Effector memory CD8-positive, alpha-beta T cell (primary cell): ENCODE measurements at places on chromosomes 6 and 20.
A peak's percentile ranks its signal among the peaks of the same experiment; 100 is the strongest.

DNA sequence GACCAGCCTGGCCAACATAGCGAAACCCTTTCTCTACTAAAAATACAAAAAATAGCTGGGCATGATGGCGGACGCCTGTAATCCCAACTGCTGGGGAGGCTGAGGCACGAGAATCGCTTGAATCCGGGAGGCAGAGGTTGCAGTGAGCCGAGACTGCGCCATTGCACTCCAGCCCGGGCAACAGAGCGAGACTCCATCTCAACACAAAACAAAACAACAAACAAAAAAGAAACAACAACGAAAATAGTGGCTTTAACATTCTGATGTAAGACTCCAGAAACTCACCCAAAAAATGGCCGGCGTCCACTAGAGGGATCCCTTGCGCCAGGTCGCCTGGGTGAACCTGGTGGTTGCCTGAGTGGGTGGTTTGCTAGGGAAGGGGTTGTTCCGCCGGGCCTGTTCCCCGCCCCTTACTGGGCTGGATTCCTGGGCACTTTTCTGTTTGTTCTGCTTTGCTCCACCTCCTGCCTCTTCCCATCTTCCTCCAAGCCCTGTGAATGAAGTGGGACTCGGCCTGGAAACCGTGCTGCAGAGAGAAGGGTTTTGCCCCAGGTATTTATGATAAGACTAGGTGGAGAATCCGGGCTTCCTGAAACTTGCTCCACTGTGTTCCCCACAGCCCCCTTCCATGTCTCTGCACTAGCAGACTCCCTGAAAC lies 1.5 kb downstream of the PABPC1L start:
- peak; percentile 13 for DNase-seq

- no peak for DNase-seq
Observed at GRCh38 chr20:64277571-64278316, 22.2 kb downstream of the PCMTD2 start.

GRCh38 chr6:95352064-95352795 lies 225.1 kb upstream of the MANEA start:
- DNase-seq, result no peak

DNA sequence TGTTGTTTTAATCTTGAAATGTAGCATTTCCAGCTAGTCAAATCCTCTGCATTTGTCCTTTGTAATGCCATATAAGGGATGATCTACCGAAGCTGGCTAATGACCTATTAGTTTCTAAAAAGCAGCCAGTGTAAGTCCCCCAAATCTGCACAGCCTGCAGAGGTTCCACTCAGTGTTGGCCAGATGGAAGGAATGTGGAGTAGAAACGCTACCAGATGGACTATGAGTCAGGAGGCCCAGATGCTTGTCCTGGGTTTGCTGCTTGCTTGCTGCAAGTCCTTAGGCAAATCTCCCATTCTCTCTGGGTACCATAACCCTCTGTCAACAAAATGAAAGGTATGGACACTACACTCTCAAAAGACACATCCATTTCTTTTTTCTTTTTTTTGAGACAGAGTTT lies 149.8 kb downstream of the BTBD9 start:
- DNase-seq, result no peak

GRCh38 chr20:1468117-1468624 lies 1.5 kb upstream of the NSFL1C start:
- DNase-seq, result no peak

DNA sequence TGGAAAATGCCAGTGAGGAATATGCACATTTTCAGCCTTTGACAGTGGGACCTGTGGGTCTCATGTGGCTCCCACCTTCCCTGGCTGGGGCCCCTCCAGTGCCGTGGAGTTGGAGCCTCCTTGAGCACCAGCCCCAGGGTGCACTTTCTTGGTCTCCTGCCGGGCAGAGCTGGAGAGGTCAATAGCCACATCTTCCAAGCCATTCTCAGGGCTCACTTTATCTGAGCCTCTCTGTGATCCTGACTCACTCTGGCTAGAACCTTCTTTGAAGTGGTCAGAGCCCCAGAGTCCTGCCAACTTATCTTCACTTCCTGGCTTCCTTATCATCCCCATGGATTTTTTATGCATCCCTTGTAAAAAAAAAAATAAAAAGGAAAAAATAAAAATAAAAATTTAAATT lies 5.7 kb downstream of the VSX1 start:
- DNase-seq, result no peak

DNA sequence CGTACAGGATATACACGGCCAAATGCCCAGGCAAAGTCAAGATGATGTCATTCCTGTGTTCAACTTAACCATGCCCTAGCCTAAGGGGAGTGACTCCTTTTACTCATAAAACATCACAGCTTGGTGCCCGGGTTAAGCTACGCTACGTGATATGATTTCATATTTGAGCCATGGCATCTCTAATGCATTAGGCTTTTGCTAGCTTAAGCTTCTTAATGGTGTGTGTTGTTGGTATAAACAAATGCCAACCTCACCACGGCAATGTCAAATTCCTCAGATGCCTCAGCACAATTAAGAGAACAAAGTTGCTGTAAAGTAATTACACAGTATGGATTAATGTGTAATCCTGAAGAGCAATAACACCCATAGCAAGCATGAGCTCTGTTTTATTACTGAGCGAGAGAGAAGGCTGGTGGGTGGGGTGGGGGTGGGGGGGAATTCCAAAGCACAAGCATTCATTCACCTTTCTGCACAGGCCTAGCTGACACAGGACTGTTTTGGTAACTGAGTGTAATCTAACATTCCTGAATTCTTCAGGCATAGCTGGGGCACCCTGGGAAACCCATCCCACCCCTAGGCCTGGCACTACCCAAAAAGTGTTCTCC lies 44.7 kb upstream of the CNKSR3 start:
- DNase-seq, result no peak

- DNase-seq, result no peak
Observed at GRCh38 chr20:1005452-1006027, 3.4 kb upstream of the RSPO4 start.

DNA sequence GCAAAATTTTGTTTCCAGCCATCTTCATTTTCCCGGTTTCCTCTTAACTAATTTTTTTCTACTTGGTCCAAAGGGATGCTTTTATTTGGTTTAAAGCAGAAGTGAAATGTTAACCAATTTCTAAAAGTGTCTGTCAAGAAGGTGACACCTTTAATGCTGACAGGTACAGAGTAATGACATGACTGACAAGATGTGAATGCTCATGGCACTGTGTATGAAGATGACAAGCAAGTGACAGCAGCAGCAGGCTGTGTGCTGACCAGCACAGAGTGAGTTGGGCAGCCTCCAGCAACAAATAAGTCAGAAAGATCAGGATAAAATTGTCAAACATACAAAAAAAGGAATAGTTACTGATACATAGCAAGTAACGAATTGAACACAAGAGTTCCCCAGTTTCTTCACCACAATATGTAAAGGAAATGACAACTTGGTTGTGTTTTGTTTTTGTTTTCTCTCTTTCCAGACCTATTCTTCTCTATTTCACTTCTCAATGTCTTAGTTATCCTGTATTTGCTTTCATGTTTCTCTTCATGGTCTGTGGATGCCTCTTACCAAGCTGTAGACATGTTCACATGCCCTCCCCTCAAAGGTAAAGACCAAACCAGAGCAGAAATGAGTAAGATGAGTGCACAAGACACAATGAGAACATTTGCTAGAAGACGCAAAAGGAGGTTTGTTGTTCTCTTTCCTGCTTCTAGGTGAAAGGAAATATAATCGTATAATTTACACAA lies 174.9 kb downstream of the FRK start:
- no peak for DNase-seq

GRCh38 chr6:149211046-149211571 lies 106.4 kb upstream of the TAB2 start:
- no peak for DNase-seq

- no peak for DNase-seq
Observed at GRCh38 chr6:72646604-72647485, 25.0 kb downstream of the KCNQ5 start.

DNA sequence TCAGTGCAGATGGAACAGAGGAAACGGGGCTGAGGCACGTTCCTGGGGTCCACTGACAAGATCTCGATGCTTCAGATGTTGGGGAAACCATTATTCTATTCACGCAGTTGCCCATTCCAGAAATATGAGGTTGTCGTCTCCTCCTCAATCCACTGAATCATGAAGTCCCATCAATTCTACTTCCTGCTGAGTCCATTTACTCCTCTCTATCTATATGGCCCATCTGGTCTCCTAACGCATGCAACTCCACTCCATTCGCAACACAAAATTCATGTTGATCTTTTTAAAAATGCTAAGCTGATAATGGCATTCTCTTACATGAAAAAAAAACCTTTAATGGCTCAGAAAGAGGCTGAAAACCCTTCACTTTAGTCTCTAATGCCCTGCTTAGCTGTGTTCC lies 37.5 kb downstream of the MAP3K5 start:
- DNase-seq, result no peak

- DNase-seq, result no peak
Observed at GRCh38 chr6:11563793-11564192, 26.2 kb downstream of the TMEM170B start.

DNA sequence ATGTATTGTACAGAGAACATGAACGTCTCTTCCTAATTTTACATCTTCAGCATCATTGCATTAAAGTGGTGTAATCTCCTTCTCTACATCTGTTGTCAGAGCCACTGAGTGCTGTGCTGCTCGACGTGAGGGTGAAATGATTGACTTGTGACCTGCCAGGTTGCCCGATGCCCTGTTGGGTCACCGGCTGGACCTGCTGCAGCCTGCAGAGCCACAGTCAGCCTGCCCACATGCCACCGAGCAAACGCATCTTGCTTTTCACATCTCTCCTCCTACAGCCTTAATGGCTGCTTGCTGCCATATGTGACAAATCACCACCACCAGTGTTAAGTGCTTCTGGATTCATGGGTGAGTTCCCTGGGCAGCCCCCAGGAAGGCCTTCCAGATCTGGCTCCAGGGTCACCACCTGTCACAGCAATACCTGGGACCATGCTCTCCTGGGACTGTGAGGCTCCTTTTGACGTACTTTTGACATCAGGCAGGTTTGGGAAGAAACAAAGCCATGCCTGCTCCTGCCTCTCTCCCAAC lies 80.3 kb downstream of the ASXL1 start:
- DNase-seq, result no peak

DNA sequence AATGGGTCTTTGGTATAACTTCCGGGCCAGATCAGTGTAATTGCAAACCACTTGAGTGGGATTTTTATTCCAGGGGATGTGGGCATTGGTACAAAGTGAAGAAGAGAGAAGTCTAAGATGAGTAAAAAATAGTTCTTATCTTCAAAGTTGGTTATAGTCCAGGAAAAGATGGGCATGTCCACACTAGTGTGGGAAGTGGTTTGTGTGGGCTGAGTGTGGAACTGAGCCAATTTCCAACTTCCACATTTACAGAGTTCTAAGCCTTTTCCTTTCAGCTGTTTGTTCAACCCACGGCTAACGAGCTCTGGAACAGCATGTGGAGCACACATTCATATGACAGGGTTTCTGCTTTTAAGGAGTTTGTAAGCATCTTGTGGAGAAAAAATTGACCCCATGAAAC lies 72.3 kb upstream of the IFNGR1 start:
- DNase-seq, result no peak

DNA sequence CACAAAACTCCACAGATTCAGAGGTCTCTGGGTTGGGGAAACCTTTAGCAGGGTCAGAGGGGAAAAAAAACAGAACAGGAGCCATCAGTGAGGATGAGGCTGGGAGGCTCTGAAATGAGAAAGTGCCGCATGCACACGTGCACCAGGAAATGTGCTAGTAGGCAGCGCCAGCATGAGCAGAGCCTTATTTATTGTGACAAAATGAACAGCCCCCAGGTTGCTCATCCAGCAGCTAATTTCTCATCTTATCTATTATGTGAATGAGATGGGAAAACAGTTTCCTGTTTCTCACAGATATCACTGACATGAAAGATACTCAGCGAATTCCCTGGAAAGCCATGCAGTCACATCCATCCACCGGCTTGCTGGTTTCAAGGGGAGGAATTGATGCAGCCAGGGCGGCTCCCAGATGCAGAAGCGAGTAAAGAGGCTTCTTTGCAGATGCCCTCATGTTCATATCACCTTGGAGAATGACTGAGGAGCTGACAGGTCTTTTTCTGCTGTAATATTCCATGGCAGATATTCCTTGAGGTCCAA lies 176.1 kb downstream of the MBOAT1 start:
- no peak for DNase-seq

DNA sequence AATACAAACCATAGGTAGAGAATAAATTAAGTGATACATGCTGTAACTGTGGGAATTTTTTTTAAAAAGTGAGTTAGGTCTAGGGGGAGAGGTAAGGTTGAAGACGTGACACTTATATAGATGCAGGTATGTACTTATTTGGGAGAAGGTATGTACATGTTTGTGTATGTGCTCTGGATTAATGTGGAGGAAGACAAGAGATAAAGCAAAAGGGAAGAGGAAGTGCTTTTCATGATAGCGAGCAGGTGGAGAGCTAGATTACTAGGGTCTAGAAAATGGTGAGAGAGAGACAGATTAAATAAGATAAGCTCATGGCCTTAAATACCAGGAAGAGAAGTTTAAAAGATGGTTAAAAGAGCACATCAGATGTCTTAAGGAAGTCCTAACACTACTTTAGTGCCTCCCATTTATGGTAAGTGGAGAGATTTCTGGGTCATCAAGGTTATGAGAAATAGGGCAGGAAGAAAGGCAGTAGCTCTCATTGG lies 92.5 kb downstream of the MAN1A1 start:
- no peak for DNase-seq

GRCh38 chr20:53878262-53879047 lies 191.9 kb downstream of the BCAS1 start:
- no peak for DNase-seq

- no peak for DNase-seq
Observed at GRCh38 chr6:126803769-126804168, 314.7 kb upstream of the RSPO3 start.

DNA sequence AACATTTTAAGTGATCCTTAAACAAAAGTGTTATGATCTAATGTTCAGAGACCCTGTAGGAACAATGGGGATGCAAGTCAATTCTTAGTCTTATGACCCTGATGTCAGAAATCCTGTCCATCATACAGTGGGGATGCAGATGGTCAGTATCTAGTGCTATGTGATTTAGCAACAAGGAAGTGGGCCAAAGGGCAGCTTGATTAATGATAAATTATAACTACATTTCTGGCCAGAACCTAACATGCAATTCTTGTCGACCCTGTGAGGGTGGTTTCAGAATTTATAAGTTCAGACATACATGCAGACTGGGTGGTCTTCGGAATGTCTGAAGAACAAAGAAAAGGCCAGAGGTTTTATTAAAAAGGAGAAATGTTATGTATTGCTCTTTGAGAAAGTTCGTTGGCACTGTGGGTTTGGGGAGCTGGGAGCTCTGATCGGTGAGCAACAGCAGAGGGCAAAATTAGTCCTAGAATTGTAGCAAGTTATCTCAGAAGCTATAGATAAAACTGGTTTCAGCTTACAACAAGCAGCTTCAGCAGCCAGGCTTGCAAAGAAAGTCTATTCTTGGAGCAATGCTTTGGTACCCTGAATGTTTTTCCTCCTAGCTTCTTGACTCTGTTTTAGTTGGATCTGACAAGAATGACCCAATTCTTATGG lies 50.8 kb downstream of the RPF2 start:
- DNase-seq, result no peak

- DNase-seq, result no peak
Observed at GRCh38 chr6:44036699-44037101, 90.6 kb downstream of the MRPL14 start.

GRCh38 chr6:127107916-127108315 lies 10.6 kb upstream of the RSPO3 start:
- DNase-seq, result no peak

- DNase-seq, result no peak
Observed at GRCh38 chr6:111461860-111462259, 21.2 kb downstream of the REV3L start.
